ENCODE measurements at places on chromosomes 11 and 22. TPM values are rescaled to one million over a fixed set of nuclear protein-coding genes. Genes with fewer than 3 reads are reported as not detected.

Gene CDHR5
- total RNA-seq = not detected

Gene ASPHD2
- 1.2 TPM for total RNA-seq

Gene ACRV1
- total RNA-seq = not detected

Gene OR5B12
- not detected for total RNA-seq

Gene C11orf16
- not detected for total RNA-seq

Gene FOLH1
- total RNA-seq = not detected

Gene PRG2
- not detected for total RNA-seq

Gene WNT7B
- 0.29 TPM for total RNA-seq

Gene SERHL2
- total RNA-seq = 3.6 TPM

Gene TUBA8
- 0.12 TPM for total RNA-seq

Gene ANKK1
- total RNA-seq = not detected

Gene SHISAL1
- 3.3 TPM for total RNA-seq

Gene OR51B2
- not detected for total RNA-seq

Gene DTX4
- total RNA-seq = 6.2 TPM

Gene ST13
- 104 TPM for total RNA-seq

Gene CPSF7
- 21.5 TPM for total RNA-seq

Gene TRIM29
- total RNA-seq = not detected

Gene RNF214
- total RNA-seq = 9.5 TPM

Gene FXYD2
- not detected for total RNA-seq

Gene SLC22A8
- not detected for total RNA-seq

Gene SYT12
- total RNA-seq = 2.2 TPM

Gene RAB38
- total RNA-seq = 0.56 TPM

Gene RIMBP3B
- not detected for total RNA-seq

Gene DEPDC7
- total RNA-seq = 1.4 TPM

Gene LMNTD2
- 0.44 TPM for total RNA-seq

Gene C22orf23
- 0.12 TPM for total RNA-seq

Gene CD3E
- not detected for total RNA-seq

Gene OR6M1
- not detected for total RNA-seq

Gene RBMXL2
- total RNA-seq = not detected

Gene TRPM5
- total RNA-seq = not detected

Gene OR5D16
- total RNA-seq = not detected

Gene SOX6
- total RNA-seq = 2.2 TPM

Gene MTA2
- total RNA-seq = 45.8 TPM

Gene GGTLC2
- total RNA-seq = not detected

Gene OLFML1
- 24.4 TPM for total RNA-seq

Gene MFNG
- 0.24 TPM for total RNA-seq

Gene SIK2
- 14.6 TPM for total RNA-seq
